ENCODE measurements at places on chromosomes 6 and 20.
A peak's percentile ranks its signal among the peaks of the same experiment; 100 is the strongest.

GRCh38 chr20:63568986-63569949 is 4.8 kb downstream of the HELZ2 start:
- no peak for DNase-seq

- peak; percentile 22 for DNase-seq
Observed at GRCh38 chr6:111087871-111088667, 766 bp downstream of the SLC16A10 start.

DNA sequence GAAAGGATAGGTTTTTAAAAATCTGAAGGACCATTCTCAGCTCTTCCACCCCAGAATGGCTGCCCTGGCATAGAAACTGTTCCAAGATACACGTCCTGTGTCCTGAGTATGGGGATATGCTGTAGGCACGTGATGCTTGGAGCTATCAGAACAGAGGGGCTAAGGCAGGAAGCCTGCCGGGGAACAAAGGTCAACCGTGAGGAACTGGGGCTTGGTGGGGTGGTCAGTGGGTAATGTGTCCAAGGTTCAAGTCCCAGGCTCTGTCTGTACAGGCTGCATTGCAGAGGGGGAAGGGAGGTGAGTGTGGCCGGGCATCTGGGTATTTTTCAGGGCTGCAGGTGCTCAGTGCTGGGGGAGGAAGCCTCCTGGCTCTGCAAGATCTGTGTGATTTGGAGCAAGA is 479.6 kb upstream of the CHD6 start:
- DNase-seq = no peak

GRCh38 chr20:59784791-59785668 is 148.4 kb downstream of the SYCP2 start:
- no peak for DNase-seq

GRCh38 chr6:158607411-158608170 is 37.0 kb downstream of the DYNLT1 start:
- DNase-seq = no peak

GRCh38 chr20:58344741-58345140 is 35.2 kb downstream of the RAB22A start:
- DNase-seq = no peak

- no peak for DNase-seq
Observed at GRCh38 chr6:123821112-123821511, 17.4 kb downstream of the NKAIN2 start.

- DNase-seq = no peak
Observed at GRCh38 chr6:89217299-89217910, at the start of gene GABRR1. Gene GABRR1 (minus strand): TSS chr6:89217358. CDS start chr6:89217322, 36 bp downstream.
